ENCODE measurements at places on chromosomes 6 and 20. TPM values are rescaled to one million over a fixed set of nuclear protein-coding genes. Genes with fewer than 3 reads are reported as not detected.
A peak's percentile ranks its signal among the peaks of the same experiment; 100 is the strongest.

Gene TREM1
- total RNA-seq = not detected

Gene PHACTR3
- not detected for total RNA-seq

Gene KCNK16
- not detected for total RNA-seq

Gene MYCT1
- under 0.01 TPM for total RNA-seq

Gene RIMS1
- 10.6 TPM for total RNA-seq

Gene TMEM244
- total RNA-seq = not detected

Gene F13A1
- total RNA-seq = not detected

GRCh38 chr6:4172368-4172767, 37.0 kb upstream of the ECI2 start:
- no peaks in the 10 kb centered on the region for H3K36me3 ChIP-seq
- no peaks in the 10 kb centered on the region for H3K4me1 ChIP-seq
- H3K27ac ChIP-seq = no peak overlapping the region
- H3K4me3 ChIP-seq = no peak overlapping the region
- H3K27me3 ChIP-seq = no peaks in the 10 kb centered on the region

- no peaks in the 10 kb centered on the region for H3K36me3 ChIP-seq
- H3K27ac ChIP-seq = no peak overlapping the region
- DNase-seq = no peak
- peaks cover 44% of the 10 kb centered on the region for H3K27me3 ChIP-seq
Measured at GRCh38 chr6:41457303-41457670, 88.9 kb upstream of the FOXP4 start.

DNA sequence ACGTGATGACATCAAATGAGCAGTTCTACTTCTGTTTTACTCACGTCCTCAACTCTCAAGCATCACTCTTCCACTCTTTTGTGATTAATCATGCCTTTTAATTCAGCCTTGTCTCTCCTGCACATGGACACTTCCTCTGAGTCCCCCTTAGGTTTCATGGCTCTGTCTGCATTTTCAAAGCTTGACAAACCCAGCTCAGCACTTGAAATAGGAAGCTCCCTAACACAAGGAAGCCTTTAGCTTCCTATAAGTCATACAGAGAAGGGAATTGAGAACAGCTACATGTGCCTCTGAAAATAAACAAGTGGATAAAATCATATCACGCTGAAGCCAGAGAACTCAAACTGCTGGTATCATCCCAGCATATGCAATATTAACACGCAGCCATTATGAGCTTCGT, 21.2 kb downstream of the KIF16B start:
- DNase-seq = no peak
- H3K27me3 ChIP-seq = no peaks in the 10 kb centered on the region
- no peaks in the 10 kb centered on the region for H3K36me3 ChIP-seq
- no peak overlapping the region for H3K27ac ChIP-seq

GRCh38 chr6:15283986-15284361, 38.1 kb downstream of the JARID2 start:
- DNase-seq = peak; percentile 46
- H3K27me3 ChIP-seq = no peaks in the 10 kb centered on the region
- H3K4me3 ChIP-seq = peak overlapping the region; percentile 21
- H3K4me1 ChIP-seq = peaks cover 45% of the 10 kb centered on the region

DNA sequence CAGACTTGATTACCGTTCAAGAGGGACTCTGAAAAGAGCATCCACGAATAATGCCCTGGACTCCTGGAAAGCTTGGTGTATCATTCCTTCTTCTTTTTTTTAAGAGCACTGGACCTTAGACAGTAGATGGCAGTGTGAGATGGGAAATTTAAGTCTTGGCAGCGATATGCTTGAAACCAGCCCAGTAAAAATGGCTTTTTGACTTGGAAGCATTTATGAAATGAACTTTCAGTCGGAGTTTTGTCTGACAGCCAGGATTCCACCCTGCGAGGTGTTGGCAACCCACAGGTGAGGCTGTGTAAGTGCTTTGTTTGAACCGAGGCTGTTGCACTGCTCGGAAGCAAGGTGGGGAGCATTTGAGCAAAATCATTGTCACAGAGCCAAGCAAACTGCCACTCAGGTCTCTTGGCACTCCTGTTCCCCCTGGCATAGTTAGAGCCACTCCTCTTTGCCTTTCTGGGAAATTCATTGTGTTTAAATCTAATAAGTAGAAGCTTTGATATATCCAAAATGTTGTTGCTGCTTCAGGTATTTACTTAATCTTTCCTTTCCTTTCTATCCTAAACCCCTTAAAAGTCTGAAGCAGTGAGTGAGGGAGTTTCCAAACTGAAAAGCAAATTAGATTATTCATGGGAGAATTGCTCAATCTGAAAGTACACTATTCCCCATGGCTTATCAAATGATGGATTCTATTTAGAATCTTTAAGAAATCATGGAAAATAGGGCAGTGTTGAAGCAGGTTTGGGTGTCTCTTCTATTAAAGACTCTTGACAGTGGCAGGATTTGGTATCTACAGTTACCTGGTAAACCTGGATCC, 272.8 kb upstream of the SLC35B3 start:
- no peaks in the 10 kb centered on the region for H3K36me3 ChIP-seq
- no peaks in the 10 kb centered on the region for H3K4me1 ChIP-seq
- peak; percentile 29 for DNase-seq
- no peak overlapping the region for H3K27ac ChIP-seq
- no peak overlapping the region for H3K4me3 ChIP-seq

GRCh38 chr20:56380375-56380774, 11.6 kb downstream of the AURKA start:
- no peak overlapping the region for H3K27ac ChIP-seq
- no peak overlapping the region for H3K4me3 ChIP-seq
- peaks cover 6% of the 10 kb centered on the region for H3K4me1 ChIP-seq
- DNase-seq = no peak

DNA sequence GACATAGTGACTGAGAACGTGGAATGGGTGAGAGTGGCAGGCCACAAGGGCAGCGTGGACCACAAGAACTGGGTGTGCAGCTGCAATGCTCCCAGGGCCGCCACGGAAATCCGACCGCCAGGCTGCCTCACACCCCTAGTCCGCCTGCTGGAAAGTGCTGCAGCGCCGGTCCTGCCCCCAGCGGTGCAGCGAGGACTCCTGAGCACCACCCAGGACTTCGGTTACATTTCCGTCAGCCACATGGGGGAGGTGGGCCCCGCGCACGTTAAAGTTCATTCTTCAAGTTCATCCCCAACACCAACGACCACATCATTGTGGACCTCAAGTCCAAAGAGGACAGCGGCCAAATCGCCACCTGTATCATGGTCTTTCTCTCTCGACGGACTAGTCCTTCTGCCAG, 126.1 kb upstream of the CARMIL1 start:
- peaks cover 5% of the 10 kb centered on the region for H3K4me1 ChIP-seq
- no peaks in the 10 kb centered on the region for H3K27me3 ChIP-seq
- no peaks in the 10 kb centered on the region for H3K36me3 ChIP-seq
- no peak overlapping the region for H3K4me3 ChIP-seq
- DNase-seq = no peak

DNA sequence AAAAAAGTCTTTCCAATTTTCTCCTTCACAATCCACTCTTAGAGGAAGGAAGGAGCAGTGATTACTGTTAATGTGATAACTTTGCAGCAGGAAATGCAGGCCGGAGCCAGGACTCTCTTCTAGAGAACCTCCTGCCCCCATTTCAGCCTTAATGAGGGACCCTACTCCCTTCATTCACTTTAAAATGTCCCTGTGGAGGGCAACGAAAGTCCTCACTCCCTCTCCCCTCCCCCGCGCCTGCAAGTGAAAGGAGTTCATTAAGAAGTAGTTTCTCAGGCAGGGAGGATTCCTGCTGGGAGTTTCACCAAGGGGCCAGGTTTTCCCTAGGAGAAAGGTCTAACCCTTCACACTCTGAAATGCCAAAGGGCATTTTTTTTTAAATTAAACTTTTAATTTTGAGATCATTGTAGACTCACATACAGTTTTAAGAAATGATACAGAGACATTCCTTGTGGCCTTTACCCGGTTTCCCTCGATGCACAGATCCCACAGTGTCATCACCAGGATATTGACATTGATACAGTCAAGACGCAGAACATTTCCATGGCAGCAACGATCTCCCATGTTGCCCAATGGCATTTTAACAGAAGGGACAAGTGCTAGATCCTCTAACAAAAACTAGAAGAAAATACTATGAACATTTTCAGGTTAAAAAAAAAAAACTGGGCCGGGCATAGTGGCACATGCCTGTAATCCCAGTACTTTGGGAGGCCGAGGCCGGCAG, 6.8 kb upstream of the COMMD7 start:
- no peak overlapping the region for H3K27ac ChIP-seq
- DNase-seq = no peak
- peaks cover 22% of the 10 kb centered on the region for H3K4me1 ChIP-seq
- H3K27me3 ChIP-seq = no peaks in the 10 kb centered on the region

GRCh38 chr6:73152556-73152955, 72.7 kb downstream of the KHDC1L start:
- H3K4me3 ChIP-seq = no peak overlapping the region
- 0 out of 2 replicates have a peak, but pooled peaks cover 3% of the 10 kb centered on the region for H3K4me1 ChIP-seq
- H3K27ac ChIP-seq = no peak overlapping the region
- DNase-seq = no peak

- H3K27ac ChIP-seq = no peak overlapping the region
- DNase-seq = no peak
- H3K36me3 ChIP-seq = no peaks in the 10 kb centered on the region
- no peak overlapping the region for H3K4me3 ChIP-seq
Measured at GRCh38 chr6:125246566-125246965, 55.2 kb downstream of the HDDC2 start.

DNA sequence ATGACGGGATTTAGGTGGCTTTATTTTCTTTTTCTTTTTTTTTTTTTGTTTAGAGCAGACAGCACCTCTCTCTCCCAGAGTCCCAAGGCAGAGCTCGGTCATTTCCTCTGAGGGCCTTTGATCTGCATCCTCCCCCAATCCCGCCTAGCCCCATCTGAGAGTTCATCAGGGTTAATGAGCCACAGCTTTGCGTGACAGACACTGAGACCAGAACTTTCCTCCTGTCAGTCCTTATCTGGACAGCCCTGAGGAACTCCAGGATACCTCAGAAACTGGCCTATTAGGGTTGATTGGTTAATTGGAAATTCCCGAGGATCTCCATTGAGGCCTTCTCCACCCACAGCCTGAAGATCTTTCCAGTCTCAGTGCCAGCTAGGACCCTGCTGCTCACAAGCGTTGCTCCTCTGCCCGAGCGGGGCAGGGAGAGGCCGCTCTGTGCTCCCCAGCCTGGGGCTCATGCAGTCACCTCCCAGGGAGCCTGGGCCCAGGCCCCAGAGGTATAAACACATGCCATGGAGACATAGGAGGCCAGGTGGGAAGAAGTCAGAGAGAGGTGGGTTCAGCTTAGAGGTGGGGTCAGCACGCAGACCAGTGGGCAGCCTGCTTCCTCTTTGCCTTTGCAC, 1.4 kb upstream of the LRRN4 start:
- H3K36me3 ChIP-seq = no peaks in the 10 kb centered on the region
- H3K4me3 ChIP-seq = no peak overlapping the region
- H3K27ac ChIP-seq = no peak overlapping the region
- peaks cover 8% of the 10 kb centered on the region for H3K4me1 ChIP-seq
- H3K27me3 ChIP-seq = peaks cover 13% of the 10 kb centered on the region

DNA sequence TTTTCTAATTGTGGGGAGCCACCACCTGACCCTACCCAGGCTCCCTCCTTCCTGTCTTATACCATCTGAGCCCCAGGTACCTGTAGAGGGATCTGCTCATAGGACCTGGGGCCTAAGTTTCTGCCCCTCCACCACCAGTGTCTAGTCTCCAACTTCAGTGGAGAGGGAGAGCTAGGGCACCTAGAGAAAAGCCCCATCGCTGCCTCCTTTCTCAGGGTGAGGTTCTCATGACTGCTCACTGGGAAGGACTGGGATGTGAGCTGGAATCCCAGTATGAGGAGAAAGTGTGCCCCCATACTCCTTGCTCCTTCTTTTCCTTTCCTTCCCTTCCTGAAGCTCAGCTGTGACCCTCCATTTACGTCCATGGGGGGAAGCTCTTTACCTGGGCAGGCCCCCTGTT, 231.6 kb downstream of the LRFN2 start:
- no peak overlapping the region for H3K4me3 ChIP-seq
- H3K36me3 ChIP-seq = no peaks in the 10 kb centered on the region
- no peaks in the 10 kb centered on the region for H3K27me3 ChIP-seq
- no peak overlapping the region for H3K27ac ChIP-seq
- no peaks in the 10 kb centered on the region for H3K4me1 ChIP-seq

- H3K27me3 ChIP-seq = no peaks in the 10 kb centered on the region
- DNase-seq = peak; percentile 66
- peak overlapping the region; percentile 18 for H3K4me3 ChIP-seq
Measured at GRCh38 chr6:71460933-71461332, 172.3 kb downstream of the OGFRL1 start.

DNA sequence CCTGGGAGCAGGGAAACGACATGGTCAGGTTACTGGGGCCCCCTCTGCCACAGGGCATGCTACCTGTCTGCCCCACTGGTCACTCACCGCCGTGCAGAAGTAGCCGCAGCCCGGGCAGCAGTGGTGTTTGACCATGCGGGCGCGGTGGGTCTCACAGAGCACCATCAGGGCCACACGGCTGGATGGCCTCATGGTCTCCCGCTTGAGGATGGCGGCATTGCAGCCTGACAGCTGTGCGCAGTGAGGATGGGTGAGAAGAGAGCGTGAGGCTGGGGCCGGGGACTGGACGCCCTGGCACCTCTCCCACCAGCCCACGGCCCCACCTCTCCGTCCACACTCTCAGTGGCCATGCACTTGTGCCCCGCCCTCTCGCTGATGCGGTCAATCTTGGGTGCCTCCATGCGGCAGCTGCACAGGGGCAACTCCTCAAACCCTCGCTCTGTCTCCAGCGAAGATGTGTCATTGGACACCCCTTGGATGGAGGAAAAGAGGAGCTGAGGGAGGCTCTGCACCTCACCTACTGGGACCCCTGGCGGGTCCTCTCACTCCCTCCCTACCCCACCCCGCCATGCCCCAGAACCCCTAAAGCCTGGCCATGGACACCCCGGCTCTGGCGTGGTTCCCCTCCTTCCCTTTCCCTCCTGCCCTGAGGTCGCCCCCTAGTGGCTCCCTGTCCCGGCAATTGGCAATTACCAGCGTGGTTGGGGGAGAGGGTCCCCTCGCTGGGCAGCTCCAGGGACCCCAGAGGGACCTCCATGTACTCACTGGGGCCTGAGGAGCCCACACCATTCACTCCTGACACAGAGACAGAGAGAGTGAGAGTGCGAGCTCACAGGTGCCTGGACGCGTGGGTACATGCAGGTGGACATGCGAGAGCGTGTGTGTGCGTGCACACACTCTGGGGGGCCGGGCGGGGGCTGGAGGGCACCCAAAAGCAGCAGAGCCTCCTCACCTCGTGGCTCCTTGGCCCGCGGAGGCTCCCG, 8.9 kb downstream of the EHMT2 start:
- H3K27me3 ChIP-seq = no peaks in the 10 kb centered on the region
- no peak overlapping the region for H3K27ac ChIP-seq
- H3K4me3 ChIP-seq = no peak overlapping the region
- H3K4me1 ChIP-seq = no peaks in the 10 kb centered on the region
- DNase-seq = peak; percentile 40
- H3K36me3 ChIP-seq = peaks cover 12% of the 10 kb centered on the region

GRCh38 chr6:21587179-21587960, 6.2 kb upstream of the SOX4 start:
- no peaks in the 10 kb centered on the region for H3K27me3 ChIP-seq
- H3K36me3 ChIP-seq = no peaks in the 10 kb centered on the region
- peak overlapping the region; percentile 99 for H3K4me3 ChIP-seq
- DNase-seq = peak; percentile 74

Measured in GM23248 (cell line).